Lower lobe of right lung (tissue), 2 donors: ENCODE measurements at places on chromosomes 4 and X. TPM values are rescaled to one million over a fixed set of nuclear protein-coding genes. Genes with fewer than 3 reads are reported as not detected.

Gene C4orf51
- not detected for total RNA-seq

Gene AFM
- total RNA-seq: not detected

Gene BBS12
- total RNA-seq: 3.9 TPM

Gene HAND2
- 0.35 TPM for total RNA-seq

Gene STATH
- total RNA-seq: not detected

Gene UGT2B17
- total RNA-seq: 0.18 TPM

Gene SCD5
- total RNA-seq: 17.7 TPM

Gene PABPC4L
- 0.56 TPM for total RNA-seq

Gene C4orf50
- 0.09 TPM for total RNA-seq

Gene GAGE2A
- total RNA-seq: not detected

Gene PPP2R2C
- not detected for total RNA-seq

Gene TMSB15A
- 1.8 TPM for total RNA-seq

Gene LUZP4
- total RNA-seq: not detected

Gene TLR6
- 12.4 TPM for total RNA-seq

Gene CLDN34
- total RNA-seq: 0.50 TPM

Gene PPP4R3C
- not detected for total RNA-seq

- H3K27ac ChIP-seq: no peak overlapping the region
- H3K36me3 ChIP-seq: no peaks in the 10 kb centered on the region
Observed at GRCh38 chrX:32896088-32896487, 315.3 kb downstream of the DMD start.

DNA sequence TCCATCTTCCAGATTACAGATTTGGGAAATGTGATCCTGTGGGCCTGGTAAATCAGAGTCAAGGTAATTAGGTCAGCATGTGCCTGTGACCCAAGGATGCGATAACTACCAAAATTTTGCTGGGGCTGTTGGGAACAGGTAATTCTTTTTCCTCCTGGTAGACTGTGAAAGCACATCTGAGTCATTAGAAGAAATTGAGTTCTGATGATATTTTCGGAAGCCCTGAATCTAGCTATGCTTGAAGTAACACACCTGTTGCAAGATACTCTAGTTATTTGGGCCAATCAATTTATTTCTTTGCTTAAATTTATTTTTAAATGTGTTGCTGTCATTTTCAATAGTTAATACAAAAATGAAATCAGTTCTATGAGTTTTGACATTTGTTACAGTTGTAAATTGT lies 903.6 kb downstream of the RPA4 start:
- DNase-seq: no peak
- H3K27me3 ChIP-seq: no peaks in the 10 kb centered on the region
- H3K4me1 ChIP-seq: no peaks in the 10 kb centered on the region
- H3K36me3 ChIP-seq: no peaks in the 10 kb centered on the region

- no peak overlapping the region for H3K4me3 ChIP-seq
- H3K4me1 ChIP-seq: peaks cover 16% of the 10 kb centered on the region
- H3K36me3 ChIP-seq: no peaks in the 10 kb centered on the region
- peak overlapping the region; percentile 51 for H3K27ac ChIP-seq
Observed at GRCh38 chr4:112110059-112110425, 35.2 kb upstream of the FAM241A start.

DNA sequence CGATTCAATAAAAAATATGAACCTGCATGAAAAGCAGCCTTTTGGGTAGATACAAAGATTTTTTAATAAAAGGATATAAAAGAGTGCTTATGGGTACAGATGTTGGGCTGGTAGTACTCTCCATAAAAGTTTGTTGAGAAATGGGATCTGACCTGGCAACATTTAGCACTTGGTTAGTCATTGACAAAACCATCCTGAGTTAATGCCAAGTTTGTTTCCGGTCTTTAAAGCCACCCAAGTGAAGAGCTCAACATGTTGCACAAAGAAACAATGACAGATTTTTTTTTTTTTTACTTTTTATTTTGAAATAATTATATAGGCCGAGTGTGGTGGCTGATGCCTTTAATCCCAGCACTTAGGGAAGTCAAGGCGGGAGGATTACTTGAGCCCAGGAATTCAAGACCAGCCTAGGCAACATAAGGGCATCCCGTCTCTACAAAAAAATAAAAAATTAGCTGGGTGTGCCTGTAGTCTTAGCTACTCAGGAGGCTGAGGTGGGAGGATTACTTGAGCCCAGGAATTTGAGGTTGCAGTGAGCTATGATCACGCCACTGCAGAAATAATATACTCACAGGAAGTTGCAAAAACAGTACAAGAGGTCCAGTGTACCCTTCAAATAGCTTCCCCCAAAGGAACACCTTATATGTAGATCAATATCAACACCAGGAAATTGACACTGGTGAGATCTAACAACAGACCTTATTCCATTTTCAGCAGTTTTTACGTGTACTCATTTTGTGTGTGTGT lies 16.6 kb downstream of the CHST7 start:
- no peaks in the 10 kb centered on the region for H3K27me3 ChIP-seq
- no peak overlapping the region for H3K4me3 ChIP-seq
- H3K4me1 ChIP-seq: peaks cover 26% of the 10 kb centered on the region

GRCh38 chr4:57182132-57182874 lies 72.1 kb upstream of the IGFBP7 start:
- no peaks in the 10 kb centered on the region for H3K4me1 ChIP-seq
- H3K27me3 ChIP-seq: no peaks in the 10 kb centered on the region
- DNase-seq: no peak
- H3K4me3 ChIP-seq: no peak overlapping the region
- no peak overlapping the region for H3K27ac ChIP-seq
- no peaks in the 10 kb centered on the region for H3K36me3 ChIP-seq

GRCh38 chrX:11080741-11081305 lies 30.3 kb upstream of the HCCS start:
- H3K36me3 ChIP-seq: no peaks in the 10 kb centered on the region
- no peak for DNase-seq
- no peaks in the 10 kb centered on the region for H3K4me1 ChIP-seq

DNA sequence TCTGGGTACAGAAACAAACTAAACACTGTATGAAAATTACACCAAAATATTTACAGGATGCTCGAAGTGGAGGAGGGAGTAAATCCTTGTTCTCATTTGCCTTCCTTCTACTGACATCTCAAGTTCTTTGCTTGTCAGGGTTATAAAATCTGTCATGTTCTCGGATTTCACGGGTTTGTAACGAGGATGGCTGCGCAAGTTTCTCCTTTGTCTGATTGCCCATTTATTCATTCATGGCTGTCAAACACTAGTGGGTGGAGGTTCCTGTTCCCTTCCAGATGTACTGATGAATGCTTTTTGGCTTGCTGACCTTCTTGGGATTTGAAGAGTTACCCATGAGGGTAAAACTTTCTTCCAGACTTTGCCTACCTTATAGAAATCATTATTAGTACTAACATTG lies 206.9 kb downstream of the SPCS3 start:
- no peaks in the 10 kb centered on the region for H3K4me1 ChIP-seq
- no peak overlapping the region for H3K4me3 ChIP-seq
- no peak overlapping the region for H3K27ac ChIP-seq
- DNase-seq: no peak
- H3K36me3 ChIP-seq: no peaks in the 10 kb centered on the region
- no peaks in the 10 kb centered on the region for H3K27me3 ChIP-seq

DNA sequence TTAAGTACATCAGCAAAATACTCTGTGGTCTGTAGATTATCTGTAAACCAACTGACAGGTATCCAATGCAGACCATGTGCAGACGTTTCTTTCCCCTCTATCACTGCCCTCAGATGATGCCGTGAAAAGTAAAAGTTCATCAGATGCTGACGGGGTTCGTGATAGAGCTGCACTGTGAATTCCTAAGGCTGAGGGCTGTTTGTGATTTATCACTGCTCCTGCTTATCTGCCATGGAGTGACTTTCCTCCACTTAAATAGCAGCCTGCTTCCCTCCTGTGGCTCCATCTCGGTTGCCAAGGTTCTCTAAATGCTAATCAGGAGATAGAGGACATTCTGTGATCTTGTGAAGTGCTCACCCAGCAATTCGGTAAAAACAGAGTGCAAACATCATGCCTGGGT lies 89.3 kb upstream of the SRD5A3 start:
- no peak overlapping the region for H3K27ac ChIP-seq
- H3K27me3 ChIP-seq: no peaks in the 10 kb centered on the region
- no peaks in the 10 kb centered on the region for H3K36me3 ChIP-seq
- DNase-seq: no peak

- H3K36me3 ChIP-seq: no peaks in the 10 kb centered on the region
- H3K27ac ChIP-seq: no peak overlapping the region
- H3K4me3 ChIP-seq: no peak overlapping the region
- DNase-seq: no peak
- H3K27me3 ChIP-seq: no peaks in the 10 kb centered on the region
Observed at GRCh38 chr4:53040851-53041250, 178.7 kb downstream of the RASL11B start.

DNA sequence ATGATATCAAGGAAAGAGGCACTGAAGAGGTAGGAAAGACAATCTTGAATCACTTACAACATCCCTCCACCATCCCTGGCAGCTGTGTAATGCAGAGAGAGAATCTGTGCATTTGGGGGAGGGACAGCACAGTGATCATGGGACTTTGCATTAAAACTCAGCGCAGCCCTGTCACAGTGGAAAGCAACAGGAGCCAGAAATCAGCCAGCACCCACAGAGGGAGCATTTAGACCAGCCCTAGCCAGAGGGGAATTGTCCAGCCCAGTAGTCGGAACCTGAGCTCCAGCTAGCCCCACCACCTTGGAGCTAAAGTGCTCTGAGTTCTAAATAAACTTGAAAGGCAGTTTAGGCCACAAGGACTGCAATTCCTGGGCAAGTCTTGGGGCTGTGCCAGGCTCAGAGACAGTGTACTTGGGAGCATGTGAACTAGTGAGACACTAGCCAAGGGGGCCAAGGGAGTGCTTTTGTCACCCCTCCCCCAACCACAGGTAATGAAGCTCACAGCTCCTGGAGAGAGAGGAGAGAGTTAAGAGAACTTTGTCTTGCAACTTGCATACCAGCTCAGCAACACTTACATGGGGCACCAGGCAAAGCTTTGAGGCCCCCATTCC lies 83.9 kb upstream of the FAM241A start:
- H3K36me3 ChIP-seq: no peaks in the 10 kb centered on the region
- H3K27me3 ChIP-seq: no peaks in the 10 kb centered on the region
- H3K4me1 ChIP-seq: no peaks in the 10 kb centered on the region

DNA sequence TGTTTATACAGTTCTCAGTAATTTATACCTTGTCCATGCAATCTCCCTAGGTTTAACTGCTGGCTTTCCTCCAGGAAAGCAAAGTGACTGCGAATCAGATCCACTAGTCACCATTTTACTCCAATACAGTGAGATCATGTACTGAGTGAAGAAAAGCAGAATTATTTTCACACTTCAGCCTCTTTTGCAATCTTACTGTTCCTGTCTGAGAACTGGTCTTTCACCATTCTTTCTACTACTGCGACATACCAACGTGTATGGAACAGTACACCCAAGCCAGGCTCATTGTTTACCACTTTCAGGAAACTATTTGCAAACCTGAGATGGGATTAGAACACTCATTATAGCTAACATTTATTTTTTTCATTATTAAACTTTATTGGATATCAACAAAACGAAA lies 8.0 kb upstream of the MSL3 start:
- no peaks in the 10 kb centered on the region for H3K4me1 ChIP-seq
- no peak overlapping the region for H3K27ac ChIP-seq
- DNase-seq: no peak
- H3K27me3 ChIP-seq: no peaks in the 10 kb centered on the region
- H3K36me3 ChIP-seq: no peaks in the 10 kb centered on the region
- no peak overlapping the region for H3K4me3 ChIP-seq

GRCh38 chr4:42865572-42866189 lies 26.8 kb upstream of the GRXCR1 start:
- no peak overlapping the region for H3K4me3 ChIP-seq
- no peaks in the 10 kb centered on the region for H3K36me3 ChIP-seq
- no peak for DNase-seq
- no peaks in the 10 kb centered on the region for H3K27me3 ChIP-seq
- no peak overlapping the region for H3K27ac ChIP-seq

GRCh38 chr4:38677441-38677840 lies 13.4 kb downstream of the KLF3 start:
- H3K4me3 ChIP-seq: no peak overlapping the region
- peaks cover 24% of the 10 kb centered on the region for H3K36me3 ChIP-seq
- no peak overlapping the region for H3K27ac ChIP-seq
- H3K27me3 ChIP-seq: no peaks in the 10 kb centered on the region

GRCh38 chrX:115324194-115324593 lies 34.7 kb downstream of the LUZP4 start:
- peak; percentile 56 for DNase-seq
- H3K4me1 ChIP-seq: no peaks in the 10 kb centered on the region
- H3K27me3 ChIP-seq: no peaks in the 10 kb centered on the region
- H3K4me3 ChIP-seq: no peak overlapping the region
- no peak overlapping the region for H3K27ac ChIP-seq

- no peaks in the 10 kb centered on the region for H3K4me1 ChIP-seq
- no peak overlapping the region for H3K4me3 ChIP-seq
Observed at GRCh38 chr4:113844369-113844768, 82.8 kb upstream of the CAMK2D start.

- H3K36me3 ChIP-seq: no peaks in the 10 kb centered on the region
- no peaks in the 10 kb centered on the region for H3K27me3 ChIP-seq
- no peaks in the 10 kb centered on the region for H3K4me1 ChIP-seq
- H3K27ac ChIP-seq: no peak overlapping the region
- no peak overlapping the region for H3K4me3 ChIP-seq
- DNase-seq: no peak
Observed at GRCh38 chr4:65924843-65925242, 254.6 kb upstream of the EPHA5 start.

DNA sequence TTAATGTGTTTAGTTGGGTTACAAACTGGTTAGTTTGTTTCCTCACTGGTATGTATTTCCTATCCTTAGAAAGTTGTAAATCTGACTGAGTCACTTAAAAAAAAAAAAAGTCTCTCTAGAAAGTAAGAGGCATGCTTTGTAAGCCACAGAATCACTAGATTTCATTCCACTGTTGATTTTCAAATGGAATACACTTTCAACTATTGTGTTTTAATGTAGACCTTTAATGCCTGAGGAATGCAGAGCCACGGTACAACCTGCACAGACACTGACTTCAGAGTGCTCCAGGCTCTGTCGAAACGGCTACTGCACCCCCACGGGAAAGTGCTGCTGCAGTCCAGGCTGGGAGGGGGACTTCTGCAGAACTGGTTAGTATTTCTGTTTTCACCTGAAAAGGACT lies 88.6 kb downstream of the HHIP start:
- H3K27ac ChIP-seq: no peak overlapping the region
- no peaks in the 10 kb centered on the region for H3K4me1 ChIP-seq

DNA sequence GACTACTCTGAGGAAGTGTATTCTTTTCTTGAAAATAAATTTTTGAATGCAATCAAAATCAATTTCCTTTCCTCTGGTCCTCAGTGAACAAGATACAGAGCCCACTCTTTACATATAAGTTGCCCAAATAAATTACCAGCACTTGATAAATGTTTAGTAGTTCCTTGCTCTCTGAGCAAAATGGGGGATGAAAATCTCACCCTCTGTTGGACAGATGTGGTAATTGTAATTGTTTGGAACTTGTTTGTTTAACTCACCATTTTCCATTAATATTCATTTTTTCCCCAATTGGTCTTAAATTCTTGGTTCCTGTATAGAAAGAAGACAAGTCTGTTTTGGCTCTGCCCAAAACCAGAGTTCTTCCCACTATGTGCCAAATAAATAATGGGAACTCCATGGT lies 146.3 kb downstream of the LDB2 start:
- no peaks in the 10 kb centered on the region for H3K4me1 ChIP-seq
- H3K36me3 ChIP-seq: peaks cover 3% of the 10 kb centered on the region
- no peaks in the 10 kb centered on the region for H3K27me3 ChIP-seq
- DNase-seq: no peak
- no peak overlapping the region for H3K4me3 ChIP-seq
